ENCODE measurements at places on chromosomes 7 and 10.

DNA sequence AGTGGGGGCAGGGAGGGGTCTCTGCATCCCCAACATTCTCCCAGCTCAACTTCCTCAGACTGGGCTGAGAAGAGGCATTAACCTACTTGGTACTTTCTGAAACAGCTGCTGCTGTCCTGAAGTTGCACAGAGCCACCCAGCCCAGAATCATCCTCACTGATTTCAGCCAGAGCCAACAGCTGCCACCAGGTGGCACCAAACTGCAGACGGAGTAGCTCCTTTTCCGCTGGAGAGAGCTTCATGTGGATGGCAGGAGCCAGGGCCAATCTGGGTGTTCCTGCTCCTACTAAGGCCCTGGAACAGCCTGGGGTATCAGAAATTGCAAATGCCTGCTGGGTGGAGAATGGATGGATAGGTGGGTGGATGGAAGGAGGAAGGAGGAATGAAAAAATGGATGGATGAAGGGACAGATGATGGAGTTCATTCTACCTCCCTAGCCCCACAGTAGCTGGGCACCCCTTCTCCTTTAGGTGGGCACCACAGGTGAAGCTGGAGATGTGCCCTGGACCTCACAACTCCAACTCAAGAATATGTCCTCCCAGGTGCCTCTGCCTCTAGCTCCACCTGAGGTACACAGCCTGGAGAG lies 11.8 kb upstream of the DRGX start:
- peak; percentile 50 for DNase-seq

- no peak for DNase-seq
Measured at GRCh38 chr7:84999450-84999849, 187.4 kb downstream of the SEMA3D start.

GRCh38 chr7:133602291-133602690 lies 349.4 kb downstream of the EXOC4 start:
- no peak for DNase-seq

DNA sequence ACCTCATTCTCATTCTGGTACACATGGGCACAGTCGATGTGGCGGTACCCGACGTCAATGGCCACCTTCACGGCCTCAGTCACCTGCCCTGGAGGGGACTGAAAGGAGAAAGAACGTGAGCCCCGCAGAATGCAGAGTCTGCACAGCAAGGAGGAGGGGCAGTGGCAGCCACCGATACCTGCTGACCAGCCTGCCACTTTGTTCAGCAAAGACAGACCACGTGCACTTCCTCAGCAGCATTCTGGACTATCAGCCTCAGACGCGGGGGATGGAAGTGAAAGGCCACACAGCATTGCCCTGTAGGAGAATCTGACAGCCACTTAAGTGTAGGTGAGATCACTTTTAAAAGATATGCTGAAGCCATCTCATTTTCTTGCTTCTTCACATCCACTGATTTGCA lies 7.2 kb downstream of the AKR1B1 start:
- DNase-seq = no peak

GRCh38 chr7:85471307-85471706 lies 284.5 kb upstream of the SEMA3D start:
- no peak for DNase-seq

DNA sequence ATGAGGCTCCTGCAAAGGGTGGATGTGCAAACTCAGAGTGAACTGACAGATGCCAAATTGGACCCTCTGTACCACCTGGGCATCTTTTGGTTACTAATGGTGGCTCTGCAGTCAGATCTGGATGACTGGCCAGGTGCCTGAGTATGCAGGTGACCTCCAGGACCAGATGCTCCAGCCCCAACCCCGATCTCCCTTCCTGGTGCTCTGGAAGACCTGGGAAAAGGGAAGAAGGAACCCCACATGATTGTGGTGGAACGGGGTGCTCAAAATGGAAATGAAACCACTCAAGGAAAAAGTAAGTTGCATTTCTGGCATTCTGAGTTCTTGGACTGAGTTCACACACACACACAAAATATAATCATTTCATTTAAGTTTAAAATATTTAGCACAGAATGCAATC lies 9.8 kb upstream of the AEBP1 start:
- no peak for DNase-seq

DNA sequence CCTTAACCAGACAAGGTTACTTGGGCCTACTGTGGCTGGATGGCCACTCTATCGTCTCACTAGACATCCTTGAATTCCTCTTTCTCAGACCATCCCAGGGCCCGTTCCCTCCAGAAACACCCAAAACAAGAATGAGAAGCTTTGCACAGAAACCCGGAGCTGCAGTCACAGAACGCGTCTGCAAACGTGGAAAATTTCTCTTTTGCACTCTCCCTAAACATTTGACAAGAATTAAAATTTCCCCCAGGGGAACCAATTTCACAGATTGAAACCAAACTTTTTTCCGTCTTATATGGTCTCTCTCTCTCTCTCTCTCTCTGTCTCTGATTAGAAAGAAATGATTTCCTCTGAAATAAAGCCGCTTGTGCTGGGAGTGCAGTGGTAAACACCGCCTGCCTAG lies 120.7 kb downstream of the MKX start:
- no peak for DNase-seq

DNA sequence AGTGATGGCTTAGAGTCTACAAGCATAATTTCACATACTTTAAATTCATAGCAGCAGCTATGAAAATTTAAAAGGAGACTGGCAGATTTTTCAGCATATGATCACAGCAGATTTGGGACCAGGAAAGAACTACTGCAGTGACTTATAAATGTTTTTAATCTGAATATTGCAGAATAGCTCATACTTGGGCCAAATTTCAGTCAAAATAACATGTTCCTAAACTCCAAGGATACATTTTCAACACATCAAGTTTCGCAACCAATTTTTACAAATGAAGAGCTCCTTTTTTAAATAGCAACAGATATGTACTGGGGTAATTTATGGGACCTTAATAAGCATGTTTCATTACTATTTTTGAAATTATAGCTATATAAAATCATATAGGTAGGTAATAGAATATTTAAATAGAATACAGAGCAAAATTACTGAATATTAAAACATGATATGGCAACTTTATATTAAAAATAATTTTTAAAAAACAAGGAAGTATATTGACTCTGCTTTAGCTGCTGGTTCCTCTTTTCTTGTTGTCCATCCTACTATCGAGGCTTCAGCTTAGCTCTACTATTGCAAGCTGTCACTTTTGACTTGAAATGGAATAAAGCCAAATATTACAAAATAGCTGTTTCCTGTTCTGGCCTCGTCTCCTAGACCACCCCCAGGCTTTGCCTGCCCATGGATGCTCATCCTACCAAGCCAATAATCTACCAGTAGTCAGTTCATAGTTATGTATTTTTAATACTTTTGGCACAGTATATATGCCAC lies 123.1 kb downstream of the NRBF2 start:
- DNase-seq = no peak

GRCh38 chr10:49309691-49310411 lies 10.9 kb downstream of the C10orf71 start:
- DNase-seq = no peak

DNA sequence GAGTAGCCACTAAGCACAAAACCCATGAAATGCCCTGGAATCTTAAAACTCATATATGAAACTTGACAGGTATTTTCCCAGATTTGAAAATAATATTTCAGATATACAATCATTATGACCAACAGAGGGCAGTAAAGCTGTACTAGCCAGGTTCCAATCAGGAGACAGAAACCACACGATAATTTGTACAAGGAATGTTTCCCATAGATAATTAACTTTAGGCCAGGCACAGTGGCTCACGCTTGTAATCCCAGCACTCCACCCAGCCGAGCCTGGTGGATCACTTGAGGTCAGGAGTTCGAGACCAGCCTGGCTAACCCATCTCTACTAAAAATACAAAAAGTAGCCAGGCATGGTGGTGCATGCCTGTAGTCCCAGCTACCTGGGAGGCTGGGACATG lies 31.0 kb upstream of the NUB1 start:
- DNase-seq = no peak

DNA sequence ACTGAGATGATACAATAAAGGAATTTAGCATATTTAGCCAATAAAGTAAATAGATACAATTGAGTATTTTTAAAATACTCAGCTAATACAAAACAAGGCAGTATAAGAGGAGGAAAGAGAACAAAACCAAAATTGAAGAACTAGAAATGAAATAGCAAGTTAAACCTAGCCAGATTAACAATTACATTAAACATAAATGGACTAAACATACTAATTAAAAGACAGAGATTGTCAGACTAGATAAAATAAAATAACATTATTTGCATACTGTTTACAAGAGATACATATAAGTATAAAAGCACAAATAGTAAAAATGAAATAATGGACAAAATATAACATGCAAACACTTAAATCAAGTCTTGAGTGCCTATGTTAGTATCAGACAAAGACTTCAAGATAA lies 517.7 kb upstream of the PHF14 start:
- DNase-seq = no peak

- DNase-seq = no peak
Measured at GRCh38 chr7:29843093-29843492, 36.8 kb downstream of the WIPF3 start.

GRCh38 chr7:112341464-112341863 lies 108.8 kb upstream of the IFRD1 start:
- DNase-seq = no peak

GRCh38 chr10:78937800-78938694 lies 130.7 kb upstream of the ZMIZ1 start:
- DNase-seq = no peak

GRCh38 chr10:103784089-103784488 lies 71.3 kb downstream of the SH3PXD2A start:
- DNase-seq = no peak

DNA sequence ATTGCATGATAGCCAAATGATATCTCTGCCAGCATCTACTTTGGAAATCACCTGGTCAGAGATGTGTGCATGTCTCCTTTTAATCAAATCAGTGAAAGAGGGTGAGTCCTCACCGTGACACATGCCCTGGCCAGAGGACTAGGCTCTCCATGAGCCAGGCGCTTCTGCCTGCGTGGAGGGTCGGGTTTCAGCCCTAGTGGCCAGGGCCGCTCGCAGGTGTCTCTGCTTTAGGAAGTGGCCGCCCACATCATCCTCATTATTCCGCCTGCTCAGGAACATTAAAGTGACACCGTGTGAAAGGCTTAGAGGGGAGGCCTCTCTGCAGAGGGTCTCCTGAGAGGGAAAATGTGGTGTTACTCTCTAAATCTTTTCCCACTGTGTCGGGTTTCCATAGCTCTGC lies 173.6 kb upstream of the PRKCQ start:
- no peak for DNase-seq

- no peak for DNase-seq
Measured at GRCh38 chr7:99459087-99459486, 6.9 kb downstream of the ATP5MF start.

- no peak for DNase-seq
Measured at GRCh38 chr10:114228156-114228555, 10.9 kb upstream of the VWA2 start.

GRCh38 chr10:19874190-19874589 lies 58.0 kb downstream of the PLXDC2 start:
- DNase-seq = no peak

DNA sequence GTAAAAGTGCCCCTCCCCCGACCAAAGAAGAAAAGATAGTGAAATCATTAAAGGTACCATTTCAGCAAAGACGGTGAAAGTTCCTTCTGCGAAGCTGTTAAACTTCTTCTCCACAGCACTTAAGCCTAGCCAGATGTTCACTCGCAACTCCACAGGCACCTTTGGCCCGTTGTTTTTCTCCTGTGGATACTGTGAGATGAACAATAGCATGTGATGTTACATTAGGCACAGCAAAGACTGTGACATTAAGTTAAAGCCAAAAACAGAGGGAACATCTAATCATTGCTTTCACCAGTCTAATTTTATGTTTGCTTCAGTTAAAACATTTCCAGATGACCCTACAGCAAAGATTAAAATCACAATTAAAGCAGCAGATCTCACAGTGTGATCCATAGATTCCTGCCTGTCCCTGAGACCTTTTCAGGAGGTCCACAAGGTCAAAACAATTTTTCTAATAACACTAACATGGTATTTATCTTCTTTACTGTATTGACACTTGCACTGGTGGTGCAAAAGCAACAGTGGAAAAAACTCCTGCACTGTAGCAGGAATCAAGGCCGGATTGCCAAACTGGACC lies 112.5 kb downstream of the MYOF start:
- no peak for DNase-seq

- DNase-seq = no peak
Measured at GRCh38 chr7:20395511-20395910, 64.8 kb downstream of the ITGB8 start.

DNA sequence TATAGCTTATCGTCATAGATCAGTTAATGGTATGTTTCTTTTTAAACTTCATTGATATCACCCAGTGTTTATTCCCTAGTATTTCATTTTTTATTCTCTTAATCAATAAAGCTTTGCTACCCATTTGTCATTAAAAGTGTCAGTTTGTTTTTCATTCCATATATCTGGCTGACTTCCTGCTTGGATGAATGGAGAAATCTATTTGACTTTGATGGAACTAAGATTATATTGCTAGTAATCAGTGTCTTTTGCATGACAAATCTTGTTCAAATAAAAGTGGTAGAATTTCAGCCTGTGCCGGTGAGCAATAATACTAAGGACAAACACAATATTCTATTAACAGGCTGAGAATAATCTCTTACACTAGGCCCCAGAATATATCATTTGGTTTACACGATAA lies 203.3 kb downstream of the SEC23IP start:
- no peak for DNase-seq

DNA sequence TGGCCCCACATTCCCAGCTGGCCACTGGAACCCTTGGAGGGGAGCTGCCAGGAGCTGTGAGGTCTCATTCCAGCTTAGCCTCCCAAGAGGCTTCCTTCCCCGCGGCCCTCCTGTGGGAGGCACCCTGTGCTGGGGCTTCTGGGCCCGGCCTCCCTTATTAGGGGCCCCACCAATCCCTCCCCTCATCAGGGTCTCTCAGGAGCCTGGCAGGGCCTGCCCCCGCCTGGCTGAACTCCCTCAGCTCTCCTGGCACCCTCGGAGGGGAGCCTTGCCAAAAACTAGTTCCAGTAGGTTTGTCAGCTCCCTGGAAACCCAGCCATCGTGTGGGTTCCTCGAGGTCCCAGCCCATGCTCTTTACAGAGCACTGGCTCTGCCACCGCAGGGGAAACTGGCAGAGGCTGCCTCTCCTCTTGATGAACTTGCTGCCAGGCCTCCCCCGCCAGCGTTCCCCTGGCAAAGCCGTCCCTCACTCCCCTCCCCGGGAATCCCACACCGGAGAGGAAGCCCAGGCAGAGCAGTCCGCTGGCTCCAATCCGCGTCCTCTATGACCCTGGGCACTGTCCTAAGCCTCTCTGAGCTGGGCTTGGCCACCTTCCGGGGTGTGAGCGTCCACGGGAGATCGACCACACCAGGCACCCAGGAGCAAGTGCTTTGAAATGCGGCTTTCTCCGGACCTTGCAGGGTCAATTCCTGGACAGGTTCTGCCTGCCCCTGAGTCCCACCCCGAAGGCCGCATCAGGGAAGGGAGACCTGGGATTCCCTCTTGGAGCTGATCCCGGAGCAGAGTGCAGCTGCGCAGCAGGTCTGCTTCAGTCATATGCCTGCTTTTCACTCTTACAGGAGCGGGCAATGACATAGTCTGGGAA lies 139.8 kb downstream of the ARHGAP22 start:
- no peak for DNase-seq

GRCh38 chr7:50499092-50499491 lies 48.9 kb upstream of the FIGNL1 start:
- DNase-seq = no peak

GRCh38 chr10:124211921-124212320 lies 118.5 kb upstream of the CHST15 start:
- DNase-seq = no peak

Data from stimulated activated CD4-positive, alpha-beta T cell treated with anti-CD3 and anti-CD28 coated beads, Interleukin-1b, Interleukin-23, amount 100 ng/mL, for 1 hour (primary cell).